ENCODE measurements at places on chromosomes 16 and 17.

GRCh38 chr16:9570521-9570920, 479.1 kb downstream of the HAPSTR1 start:
- DNase-seq = no peak

DNA sequence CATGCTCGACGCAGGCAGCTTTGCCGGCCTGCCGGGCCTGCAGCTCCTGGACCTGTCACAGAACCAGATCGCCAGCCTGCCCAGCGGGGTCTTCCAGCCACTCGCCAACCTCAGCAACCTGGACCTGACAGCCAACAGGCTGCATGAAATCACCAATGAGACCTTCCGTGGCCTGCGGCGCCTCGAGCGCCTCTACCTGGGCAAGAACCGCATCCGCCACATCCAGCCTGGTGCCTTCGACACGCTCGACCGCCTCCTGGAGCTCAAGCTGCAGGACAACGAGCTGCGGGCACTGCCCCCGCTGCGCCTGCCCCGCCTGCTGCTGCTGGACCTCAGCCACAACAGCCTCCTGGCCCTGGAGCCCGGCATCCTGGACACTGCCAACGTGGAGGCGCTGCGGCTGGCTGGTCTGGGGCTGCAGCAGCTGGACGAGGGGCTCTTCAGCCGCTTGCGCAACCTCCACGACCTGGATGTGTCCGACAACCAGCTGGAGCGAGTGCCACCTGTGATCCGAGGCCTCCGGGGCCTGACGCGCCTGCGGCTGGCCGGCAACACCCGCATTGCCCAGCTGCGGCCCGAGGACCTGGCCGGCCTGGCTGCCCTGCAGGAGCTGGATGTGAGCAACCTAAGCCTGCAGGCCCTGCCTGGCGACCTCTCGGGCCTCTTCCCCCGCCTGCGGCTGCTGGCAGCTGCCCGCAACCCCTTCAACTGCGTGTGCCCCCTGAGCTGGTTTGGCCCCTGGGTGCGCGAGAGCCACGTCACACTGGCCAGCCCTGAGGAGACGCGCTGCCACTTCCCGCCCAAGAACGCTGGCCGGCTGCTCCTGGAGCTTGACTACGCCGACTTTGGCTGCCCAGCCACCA, 9.7 kb downstream of the VASN start:
- DNase-seq = no peak

GRCh38 chr16:54282928-54283724, 3.5 kb downstream of the IRX3 start:
- peak; percentile 60 for DNase-seq

- no peak for DNase-seq
Observed at GRCh38 chr17:33562792-33563191, 269.7 kb upstream of the ASIC2 start.

DNA sequence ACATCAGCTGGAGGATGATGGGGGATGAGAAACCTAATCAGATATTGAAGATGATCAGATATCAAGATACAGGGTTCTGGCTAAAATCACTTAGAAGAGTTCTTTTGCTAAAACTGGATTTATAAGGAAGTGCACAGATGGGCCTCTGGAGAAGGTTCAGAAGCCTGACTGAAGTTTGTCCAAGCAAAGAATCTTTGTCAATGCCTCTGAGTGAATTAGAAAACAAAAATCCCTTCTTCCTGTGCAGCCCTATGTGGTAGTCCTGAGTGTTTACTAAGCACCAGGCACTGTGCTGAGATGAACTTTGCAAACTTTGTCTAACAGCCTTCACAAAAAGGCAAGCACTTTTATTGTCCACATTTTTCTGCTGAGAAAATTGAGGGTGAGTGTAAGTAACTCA, 11.4 kb upstream of the CENPV start:
- DNase-seq = no peak

DNA sequence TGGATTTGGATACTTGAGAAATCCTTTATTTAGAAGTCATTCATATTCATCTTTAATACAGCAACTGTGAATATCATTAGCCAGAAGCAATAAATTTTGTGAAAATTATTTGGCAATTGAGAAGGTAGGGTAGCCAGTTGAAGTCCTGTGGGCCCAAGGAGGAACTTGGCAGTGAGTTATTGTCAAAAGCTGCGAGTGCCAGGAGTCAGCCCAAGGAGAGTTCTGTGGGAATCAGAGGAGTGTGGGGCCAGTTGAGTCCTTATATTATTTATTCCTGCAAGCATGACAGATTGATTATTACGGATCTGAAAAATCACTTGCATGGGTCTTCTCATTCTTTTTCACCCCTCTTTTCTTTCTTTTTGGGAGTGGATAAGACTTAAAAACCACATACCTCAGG, 38.3 kb downstream of the PRKCA start:
- no peak for DNase-seq

GRCh38 chr17:41535764-41536481, 7.8 kb upstream of the KRT19 start:
- DNase-seq = no peak

DNA sequence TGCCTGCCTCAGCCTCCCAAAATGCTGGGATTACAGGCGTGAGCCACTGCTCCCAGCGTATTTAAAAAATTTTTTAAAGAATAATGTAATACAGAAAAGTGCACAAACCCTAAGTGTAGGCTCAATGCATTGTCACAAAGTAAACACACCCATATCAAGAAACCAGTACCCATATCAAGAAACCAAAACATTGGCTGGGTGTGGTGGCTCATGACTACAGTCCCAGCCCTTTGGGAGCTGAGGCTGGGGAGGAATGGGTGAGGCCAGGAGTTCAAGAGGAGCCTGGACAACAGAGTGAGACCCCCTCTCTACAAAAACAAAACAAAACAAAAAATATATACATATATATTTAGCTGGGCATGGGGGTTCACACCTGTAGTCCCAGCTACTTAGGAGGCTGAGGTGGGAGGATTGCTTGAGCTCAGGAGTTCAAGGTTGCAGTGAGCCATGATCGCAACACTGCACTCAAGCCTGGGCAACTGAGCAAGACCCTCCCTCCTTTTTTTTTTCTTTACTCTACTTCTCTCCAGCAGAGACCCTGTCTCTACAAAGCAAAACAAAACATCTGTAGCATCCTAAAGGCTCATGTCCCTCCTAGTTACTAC, 9.3 kb upstream of the PRR14 start:
- no peak for DNase-seq

DNA sequence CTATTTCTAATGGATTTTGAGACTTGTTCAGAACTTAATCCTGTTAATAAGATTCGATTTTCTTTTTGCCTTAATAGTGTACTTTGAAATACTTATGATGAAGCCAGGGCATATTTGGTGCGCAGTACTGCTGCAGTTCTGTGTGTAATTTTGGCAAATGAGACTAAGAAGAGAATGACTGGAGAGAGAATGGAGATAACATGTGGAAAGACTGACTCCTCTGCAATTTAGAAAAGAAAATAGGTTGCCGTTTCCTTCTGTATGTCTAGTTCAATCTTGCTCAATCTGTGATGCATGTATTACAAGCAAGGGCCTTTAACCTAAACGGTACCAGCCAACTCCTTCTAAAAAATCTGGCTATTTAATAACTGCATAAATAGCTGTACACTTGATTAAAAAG, 285.1 kb upstream of the CDH11 start:
- no peak for DNase-seq

DNA sequence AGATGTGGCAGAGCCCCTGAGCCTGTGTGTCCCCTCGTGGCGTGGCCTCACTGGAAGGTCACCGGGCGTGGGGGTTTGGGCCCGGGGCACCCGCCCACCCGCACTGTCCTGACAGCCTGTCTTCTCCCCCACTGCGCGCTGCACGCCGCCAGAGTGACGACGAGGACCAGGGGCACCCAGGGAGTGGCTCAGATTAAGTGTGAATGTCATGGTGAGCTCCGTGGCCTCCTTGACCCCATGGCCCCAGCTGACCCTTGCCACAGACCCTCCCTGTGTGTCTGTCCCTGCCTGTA, 15.1 kb downstream of the PRSS27 start:
- DNase-seq = no peak

DNA sequence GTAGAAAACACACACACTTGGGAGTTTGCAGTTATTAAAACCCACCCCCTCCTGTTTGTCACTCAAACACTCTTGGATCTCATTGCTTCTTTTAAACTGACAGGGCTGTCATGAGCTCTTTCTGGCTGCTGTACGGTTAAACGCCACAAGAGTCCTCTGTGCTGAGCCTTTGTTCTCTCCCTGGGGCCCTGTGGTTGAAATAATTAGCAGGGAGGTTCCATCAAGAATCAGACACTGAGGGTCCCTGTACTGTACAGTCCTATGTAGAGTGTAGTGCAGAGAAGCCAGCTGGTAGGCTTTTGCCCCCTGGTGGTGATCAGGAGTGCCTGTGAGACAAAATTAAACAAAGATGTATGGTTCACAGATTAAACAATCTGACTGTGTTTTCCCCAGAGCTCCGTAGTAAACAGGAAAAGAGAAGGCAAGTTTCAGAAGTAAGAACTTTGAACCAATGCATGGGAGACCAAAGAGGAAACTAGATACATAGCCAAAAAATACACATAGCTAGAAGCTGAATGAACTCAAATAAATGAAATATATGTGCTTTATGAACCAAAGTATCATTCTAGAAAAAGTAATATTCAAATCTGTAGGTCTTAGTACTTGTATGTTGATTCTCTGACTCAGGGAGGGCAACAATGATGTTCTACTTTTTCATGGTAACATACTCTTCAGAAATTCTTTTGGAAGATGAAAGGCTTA, 1.4 kb upstream of the SSH2 start:
- peak; percentile 77 for DNase-seq

DNA sequence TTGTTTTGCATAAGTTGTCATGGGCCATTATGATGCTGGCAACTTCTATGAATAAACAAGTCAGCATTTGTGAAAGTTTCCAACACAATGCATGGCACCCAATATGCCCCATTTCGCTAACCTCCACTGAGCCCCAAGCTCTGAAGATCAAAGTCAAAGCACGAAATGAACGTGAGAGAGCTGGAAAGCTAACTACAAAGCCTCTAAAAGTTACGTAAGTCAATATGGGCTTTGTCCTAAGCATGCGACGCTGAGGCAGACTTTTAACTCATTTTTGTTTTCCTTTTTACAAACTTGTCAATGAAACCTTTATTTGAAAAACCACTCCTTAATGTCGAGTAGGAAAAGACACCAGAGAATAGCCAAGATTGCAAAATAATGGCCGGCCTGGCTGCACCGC, 131.6 kb upstream of the NUDT7 start:
- no peak for DNase-seq

DNA sequence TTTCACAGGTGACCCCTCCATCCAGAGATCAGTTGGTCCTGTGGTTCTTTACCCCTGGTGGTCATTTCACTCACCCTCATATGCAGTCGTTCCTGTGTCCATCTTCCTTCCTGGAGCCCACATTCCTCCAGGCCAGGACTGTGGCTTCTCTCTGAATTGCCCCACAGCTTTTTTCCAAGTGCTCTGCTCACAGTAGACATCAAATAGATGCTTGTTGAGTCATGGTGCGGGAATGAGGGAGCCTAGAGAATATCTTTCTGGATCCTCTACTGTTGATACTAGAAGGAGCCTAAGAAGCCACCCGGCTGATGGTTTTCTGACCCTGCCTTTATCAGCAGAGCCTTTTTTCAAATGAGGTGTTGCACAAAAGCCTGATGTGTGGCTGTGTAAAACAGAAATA, 10.4 kb downstream of the USB1 start:
- no peak for DNase-seq

DNA sequence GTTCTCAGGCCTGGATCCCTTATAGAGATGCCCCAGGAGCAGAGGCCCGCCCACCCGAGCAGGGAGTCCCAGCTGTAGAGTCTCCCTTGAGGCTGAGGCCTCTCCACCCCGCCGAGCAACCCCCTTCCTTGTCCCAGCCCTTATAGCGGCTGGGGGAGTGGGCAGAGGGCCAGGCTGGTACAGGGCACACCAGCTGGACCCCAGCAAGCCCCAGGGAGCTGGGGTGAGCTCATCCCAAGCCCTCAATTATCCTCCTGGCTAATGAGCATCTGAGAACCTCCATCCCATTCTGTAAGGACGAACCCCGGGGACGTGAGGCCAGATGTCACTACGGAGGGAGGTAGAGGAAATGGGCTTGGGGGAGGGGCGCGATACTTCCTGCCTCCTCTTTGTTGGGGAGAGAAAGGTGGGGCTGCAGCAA, 3.2 kb upstream of the SNN start:
- no peak for DNase-seq

DNA sequence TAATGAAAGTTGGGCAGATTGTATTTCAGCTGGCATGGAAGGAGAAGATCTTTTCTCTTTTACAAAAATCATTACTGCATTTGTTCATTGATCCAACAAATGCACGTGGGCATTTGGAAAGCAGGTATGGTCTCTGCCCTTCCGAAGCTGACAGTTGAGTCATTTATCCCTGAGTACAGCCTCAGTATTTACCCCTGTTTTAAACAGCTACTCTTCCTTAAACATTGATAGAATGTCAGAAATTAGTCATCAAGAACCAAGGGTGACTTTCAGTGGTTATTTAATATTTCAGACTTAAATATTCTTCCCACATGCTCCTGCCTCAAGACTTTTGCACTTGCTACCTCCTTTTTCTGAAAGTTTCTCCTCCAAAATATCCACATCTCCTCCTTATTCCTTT, 226.7 kb upstream of the HSBP1 start:
- no peak for DNase-seq

DNA sequence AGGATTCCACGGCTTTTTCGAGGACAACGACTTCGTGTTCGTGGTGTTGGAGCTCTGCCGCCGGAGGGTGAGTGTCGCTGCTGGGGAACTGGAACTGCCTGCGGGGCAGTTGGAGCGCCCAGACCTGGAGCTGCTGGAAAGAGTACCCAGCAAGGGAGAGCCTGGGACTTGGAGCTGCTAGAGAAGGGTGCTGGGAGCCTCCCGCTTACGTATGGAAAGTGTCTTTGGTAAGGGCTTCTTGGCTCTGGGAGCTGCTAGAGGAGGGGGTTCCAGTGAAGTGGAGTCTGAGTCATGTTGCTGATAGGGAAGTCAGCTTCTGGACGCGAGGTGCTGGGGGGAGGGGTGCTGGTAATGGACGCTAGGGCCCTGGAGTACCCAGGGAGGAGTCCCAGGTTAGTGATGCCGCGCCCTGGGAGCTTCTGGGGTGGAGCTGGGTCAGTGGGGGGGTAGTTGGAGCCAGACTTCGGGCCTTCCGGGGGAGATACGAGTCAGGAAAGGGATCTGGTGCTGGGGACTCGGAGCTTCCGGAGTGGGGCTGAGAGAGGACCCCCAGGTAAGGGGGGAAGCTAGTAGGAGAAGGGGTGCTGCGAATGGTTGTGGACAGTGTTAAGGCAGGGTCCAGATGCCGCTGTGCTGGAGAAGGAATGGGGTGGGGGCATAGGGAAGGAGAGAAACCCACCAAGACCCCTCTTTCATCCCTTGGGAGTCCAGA, 741 bp downstream of the PLK1 start:
- DNase-seq = peak; percentile 60

- no peak for DNase-seq
Observed at GRCh38 chr17:72236980-72237633, 116.3 kb downstream of the SOX9 start.

DNA sequence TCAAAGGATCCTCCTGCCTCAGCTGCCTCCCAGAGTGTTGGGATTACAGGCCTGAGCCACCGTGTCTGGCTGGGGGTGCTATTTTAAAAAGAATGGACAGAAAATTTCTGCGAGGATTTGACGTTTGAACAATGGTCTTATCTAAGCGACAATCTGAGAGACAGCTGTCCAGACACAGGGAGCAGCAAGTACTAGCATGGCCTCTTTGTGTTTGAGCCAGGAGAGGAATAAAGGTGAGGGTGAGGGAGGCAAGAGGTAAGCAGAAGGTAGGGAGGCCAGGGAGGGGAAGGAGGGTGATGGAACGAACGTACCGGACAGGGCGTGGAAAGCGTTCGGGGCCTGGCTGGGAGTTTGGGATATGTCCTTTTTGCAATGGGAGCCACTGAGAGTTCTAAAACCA, 59.2 kb downstream of the PITPNC1 start:
- no peak for DNase-seq

GRCh38 chr16:75861311-75862097, 135.2 kb upstream of the CPHXL start:
- DNase-seq = no peak
